ENCODE measurements at places on chromosomes 11 and 22.
A peak's percentile ranks its signal among the peaks of the same experiment; 100 is the strongest.

DNA sequence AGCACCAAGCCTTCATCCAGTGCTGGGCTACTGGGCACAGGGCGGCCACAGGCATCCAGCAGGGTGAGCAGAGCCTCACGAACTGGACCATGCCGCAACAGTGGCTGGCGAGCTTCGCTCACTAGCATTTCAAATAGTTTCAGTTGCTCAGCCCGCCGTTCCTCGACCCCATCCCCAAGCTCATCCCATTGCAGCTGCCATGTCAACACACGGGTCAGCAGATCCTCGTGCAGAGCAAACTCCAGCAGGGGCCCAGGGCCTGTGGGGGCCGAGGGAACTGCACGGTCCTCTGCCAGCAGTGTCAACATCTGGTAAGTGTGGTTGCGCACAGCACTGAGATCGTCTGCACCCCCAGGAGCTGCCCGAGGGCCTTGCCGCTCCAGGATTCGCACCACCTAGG, 10.6 kb downstream of the FHIP1B start:
- DNase-seq: no peak

DNA sequence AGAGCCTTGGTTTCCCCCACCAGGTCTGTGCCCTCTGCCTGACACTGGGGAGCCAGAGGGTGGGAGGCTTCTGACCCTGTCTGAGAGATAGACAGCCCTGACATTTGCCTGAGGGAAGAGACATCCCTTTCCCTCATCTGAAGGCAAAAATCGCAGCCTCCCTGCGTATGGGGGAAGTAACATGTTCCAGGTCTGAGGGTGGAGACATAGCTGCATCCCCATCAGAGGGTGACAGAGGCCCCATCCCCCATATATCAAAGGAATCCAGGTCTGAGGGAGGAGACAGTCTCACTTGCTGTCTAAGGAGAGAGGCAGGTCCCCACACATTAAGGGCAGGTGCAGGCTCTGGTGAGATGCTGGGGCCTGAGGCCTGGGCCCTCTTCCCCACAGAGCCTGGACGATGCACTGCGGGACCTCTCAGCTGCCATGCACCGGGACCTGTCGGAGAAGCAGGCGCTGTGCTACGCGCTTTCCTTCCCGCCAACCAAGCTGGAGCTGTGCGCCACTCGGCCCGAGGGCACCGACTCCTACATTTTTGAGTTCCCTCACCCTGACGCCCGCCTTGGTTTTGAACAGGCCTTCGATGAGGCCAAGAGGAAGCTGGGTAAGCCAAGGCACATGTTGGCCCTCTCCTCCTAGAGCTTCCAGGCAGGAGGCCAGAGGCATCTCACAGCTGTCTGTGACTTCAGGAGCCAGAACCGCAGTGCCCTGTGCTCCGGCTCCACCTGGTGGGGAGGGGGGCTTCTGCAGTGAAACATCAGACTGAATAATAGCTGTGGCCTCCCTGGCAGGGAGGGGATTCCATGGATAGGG, 16.1 kb upstream of the RELT start:
- peak; percentile 51 for DNase-seq

DNA sequence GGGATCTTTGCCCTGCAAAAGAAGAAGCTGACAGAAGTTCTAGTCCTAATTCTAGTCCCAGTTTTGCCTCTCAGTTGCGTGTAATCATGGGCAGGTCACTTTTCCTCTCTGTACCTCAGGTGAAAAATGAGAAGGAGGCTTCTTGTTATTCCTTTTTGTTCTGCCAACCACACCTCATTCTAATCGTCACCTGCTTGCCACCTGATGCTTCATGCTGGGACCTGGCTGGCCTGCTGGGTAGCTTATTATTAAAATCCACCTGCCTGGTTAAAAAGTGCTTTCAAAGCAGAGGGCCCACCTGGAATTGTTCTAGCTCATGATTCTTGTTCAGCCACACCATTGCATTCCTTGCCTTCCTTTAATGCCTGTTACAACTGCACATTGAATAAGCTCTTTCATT, 8.4 kb upstream of the ALG8 start:
- DNase-seq: no peak

- no peak for DNase-seq
Measured at GRCh38 chr11:90646706-90647105, 423.9 kb upstream of the CHORDC1 start.

- DNase-seq: no peak
Measured at GRCh38 chr11:68806931-68807844, 34.5 kb downstream of the CPT1A start.

DNA sequence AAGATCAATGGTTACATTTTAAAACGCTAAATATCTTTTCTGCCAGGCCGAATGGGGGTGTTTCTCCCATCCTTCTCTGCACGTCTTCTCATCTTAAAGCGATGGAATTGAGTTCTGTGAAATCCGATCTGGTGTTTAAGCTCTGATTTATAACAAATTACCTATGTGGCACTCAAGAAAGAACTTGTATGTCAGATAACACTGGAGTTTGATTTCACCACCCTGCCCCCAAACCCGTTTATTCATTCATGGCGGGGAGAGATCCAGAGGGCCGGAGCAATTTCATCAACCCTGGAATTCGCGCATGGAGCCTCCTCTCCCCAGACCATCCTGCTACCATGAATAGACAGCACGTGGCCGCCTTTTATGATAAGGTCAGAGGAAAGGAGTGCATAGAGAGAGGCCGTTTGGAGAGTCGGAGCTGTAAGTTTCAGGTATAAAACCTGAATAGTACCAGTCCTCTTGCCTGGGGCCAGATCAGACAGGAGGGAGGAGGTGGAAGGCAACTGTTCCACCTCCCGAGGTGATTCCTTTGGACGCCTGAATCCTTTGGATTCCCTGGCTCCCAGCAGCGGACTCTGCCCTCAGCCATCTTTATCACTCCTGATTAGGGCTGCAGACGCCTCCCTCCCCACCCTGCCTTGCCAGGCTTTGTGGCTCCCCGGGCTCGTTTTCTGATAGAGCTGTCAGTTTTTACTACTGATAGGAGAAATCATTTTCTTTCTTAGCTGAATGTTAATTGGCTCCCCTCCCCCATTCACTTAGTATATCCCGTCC, 27.3 kb upstream of the NFAM1 start:
- no peak for DNase-seq

GRCh38 chr11:6319001-6319703, 1.1 kb downstream of the CAVIN3 start:
- no peak for DNase-seq

DNA sequence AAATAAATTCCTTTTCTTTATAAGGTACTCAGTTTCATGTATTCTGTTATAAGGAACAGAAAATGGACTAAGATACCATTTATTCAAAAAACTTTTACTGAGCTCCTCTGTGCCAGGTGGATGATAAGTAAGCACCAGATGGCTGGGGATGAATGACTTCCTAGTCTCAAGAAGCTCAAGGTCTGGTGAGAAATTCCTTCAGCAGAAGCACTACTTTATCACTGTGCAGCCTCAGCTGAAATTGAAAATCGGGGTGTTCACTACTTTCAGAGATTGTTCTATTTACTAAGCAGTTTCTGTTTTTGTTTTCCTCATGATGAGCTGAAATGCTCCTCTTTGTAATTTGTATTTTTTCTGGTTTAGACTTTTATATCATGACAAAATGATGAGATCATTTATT, 7.8 kb downstream of the LDHAL6A start:
- no peak for DNase-seq

GRCh38 chr11:61546663-61547062, 34.2 kb downstream of the SYT7 start:
- no peak for DNase-seq

DNA sequence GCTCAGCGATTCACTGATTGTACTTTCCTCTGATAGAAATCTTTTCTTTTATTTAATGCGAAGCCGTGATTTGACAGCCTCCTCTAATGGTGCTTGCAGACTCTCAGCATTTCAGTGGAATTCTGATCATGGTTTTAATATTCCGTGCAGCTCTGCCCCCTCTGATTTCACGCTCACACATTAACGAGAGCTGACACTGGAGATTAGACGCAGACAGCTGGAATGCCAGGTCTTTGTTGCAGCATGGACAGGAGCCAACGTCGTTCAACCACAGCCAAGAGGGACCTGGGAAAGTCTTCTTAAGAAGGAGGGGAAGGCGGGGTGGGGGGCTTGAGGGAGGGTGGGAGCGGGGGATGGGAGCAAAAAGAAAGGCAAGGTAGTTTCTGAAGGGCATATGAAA, 186.4 kb downstream of the BLID start:
- no peak for DNase-seq

GRCh38 chr11:134153147-134153905, 70.4 kb downstream of the NCAPD3 start:
- DNase-seq: no peak

DNA sequence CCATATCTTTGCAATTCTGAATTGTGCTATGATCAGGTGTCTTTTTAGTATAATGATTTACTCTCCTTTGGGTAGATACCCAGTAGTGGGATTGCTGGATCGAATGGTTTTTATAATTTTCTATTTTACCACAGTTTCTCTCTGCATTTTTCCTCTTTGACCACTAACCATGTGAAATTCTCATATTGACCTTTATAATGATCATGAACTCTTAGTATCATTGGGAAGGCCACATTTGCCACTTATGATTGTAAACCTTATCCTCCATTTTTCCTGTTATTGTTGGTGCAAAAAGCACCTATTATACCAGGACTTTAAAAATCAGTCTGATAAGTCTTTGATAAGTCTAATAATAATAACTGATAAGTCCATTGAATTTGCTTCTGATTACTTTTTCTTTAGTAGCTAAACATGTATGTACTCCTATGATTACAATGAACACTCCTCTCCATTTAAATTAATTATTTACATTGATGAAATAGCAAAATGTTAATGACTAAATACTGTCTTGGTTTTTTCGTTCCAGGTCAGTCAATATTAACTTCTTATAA, 9.6 kb downstream of the NEAT1 start:
- DNase-seq: no peak

DNA sequence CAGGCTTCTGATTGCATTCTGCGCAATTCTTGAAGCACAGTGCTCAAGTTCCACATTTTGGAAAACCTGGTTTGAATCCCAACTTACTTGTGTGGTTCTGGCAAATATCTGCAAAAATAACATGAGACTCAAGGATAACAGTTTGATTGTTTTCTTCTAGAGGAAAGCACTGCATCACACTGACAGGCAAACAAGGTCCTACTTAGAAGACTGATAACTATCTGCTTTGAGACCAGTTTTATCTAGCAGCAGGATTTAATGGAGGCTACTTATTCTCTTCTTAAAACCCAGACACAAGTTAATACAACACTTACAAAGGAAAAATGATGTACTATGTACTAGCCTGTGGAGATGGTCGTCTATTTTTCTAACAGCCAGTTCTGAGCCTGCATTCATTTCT, 41.4 kb downstream of the RIC3 start:
- no peak for DNase-seq

DNA sequence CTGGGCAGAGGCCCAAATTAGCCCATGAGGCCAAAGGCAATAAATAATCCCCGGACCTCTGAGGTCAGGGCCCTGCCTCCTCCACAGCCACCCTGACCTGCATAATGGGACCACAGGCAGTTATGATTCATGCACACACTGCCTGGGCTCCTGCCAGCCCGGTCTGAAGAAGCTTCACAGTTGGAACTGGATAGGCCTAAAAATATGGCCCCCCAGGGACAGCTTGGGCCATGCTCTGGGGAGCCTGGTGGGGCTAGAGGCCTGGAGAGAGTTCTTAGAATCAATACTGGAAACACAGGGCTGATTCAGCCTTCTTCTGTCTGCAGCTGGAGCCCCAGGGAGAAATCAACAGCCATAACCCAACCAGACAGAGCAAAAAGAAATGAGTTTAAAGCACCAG, 112.8 kb upstream of the CADM1 start:
- no peak for DNase-seq

DNA sequence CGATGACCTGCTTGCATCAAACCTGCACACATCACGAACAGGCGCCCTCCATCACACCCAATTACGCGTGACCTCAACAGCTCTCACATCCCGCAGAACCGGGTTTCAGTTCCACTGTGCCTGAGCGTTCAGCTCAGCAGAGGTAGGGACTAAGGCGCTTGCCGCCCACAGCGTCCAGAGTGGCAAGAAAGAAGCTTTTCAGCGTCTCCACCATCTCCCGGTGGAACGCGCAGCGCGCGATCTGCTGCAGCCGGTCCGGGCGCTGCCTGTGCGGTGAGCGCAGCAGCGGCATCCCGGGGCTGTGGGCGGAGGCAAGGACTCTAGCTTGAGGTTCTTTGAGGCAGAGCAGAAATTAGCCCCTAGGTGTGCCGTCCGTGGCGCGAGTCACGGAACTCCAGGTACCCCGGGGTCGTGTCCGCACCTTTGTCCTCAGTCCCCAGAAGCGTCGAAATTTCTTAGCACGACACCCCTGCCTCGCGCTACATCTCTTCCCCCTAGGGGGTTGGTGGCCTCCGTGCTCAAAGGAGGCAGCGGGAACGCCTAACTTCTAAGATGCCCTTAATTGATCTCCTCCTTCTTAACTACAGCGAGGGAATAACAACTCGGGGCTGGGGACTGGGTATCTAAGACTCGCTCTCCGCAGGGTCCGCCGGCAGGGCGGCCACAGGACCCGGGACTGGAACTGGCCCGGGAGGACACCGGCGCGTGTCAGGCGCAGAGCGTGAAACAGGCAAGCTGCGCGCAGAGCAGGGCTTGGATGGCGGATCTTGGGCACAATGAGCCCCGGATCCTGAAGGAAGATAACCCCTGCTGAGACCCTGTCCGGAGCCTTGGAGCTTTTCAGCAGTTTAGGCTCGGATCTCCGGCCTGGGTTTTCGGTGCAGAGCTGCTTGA, 1.7 kb upstream of the CALCA start:
- DNase-seq: no peak

DNA sequence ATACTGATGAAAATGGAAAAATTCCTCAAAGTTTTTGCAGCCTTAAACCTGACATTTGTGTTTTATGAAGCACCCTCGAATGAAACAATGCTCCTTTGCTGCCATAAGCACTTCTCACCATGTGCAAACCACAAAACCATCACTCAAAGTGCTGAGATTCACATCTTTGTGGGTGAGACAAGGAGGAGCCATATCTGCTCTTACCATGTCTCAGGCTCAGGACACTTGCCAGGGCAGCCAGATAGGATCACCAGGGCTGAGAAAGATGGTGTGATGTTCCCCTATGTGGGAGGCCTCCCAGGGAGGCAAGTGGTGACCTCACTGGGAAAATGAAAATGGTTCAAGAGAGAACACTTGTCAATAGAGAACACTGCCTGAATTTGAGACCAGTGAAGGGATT, 120.4 kb downstream of the CCDC34 start:
- no peak for DNase-seq

- no peak for DNase-seq
Measured at GRCh38 chr11:75199412-75199955, 41.1 kb upstream of the TPBGL start.

DNA sequence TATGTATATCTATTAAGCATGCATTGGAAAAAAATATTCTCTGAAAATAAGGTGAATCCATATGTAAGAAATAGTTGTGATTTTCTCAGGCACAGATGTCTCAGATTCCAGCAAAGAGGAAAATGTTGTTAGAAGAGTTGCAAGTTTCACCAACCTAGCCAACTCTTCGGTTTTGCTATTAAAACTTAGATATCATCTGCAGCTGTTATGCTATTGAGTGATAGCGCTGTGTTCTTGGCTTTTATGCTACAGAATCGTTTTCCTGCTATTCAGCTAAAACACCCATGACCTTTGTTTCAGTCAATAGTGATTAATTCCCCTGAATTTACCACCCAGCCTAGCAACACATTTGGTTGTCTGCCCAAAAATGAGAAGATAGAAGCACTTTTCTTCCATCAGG, 795.6 kb upstream of the ANO3 start:
- no peak for DNase-seq

Measured in RKO (cell line).